Activated CD8-positive, alpha-beta memory T cell treated with anti-CD3 and anti-CD28 coated beads for 1 hour (primary cell): ENCODE measurements at places on chromosomes 3 and 15.

DNA sequence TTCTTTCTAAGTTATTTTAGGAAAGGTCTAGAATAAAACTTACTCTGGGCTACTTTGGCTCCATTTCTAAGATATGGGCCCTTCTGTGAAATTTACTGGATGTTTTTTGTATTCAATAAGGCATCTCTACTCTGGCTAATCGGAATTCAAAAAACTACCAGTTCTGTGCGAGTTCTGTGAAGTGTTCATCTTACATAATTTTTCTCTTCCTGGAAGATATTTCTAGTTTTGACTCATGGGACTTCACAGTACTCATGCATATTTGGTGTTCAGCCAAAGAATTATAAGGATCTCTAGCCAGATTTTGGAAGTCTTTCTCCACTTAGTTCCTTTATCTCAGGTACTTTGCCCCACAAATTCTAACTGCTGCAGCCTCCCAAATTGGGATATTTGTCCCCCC, 46.4 kb upstream of the MBNL1 start:
- DNase-seq, result no peak

GRCh38 chr3:41418961-41419691, 219.8 kb downstream of the CTNNB1 start:
- DNase-seq, result no peak

DNA sequence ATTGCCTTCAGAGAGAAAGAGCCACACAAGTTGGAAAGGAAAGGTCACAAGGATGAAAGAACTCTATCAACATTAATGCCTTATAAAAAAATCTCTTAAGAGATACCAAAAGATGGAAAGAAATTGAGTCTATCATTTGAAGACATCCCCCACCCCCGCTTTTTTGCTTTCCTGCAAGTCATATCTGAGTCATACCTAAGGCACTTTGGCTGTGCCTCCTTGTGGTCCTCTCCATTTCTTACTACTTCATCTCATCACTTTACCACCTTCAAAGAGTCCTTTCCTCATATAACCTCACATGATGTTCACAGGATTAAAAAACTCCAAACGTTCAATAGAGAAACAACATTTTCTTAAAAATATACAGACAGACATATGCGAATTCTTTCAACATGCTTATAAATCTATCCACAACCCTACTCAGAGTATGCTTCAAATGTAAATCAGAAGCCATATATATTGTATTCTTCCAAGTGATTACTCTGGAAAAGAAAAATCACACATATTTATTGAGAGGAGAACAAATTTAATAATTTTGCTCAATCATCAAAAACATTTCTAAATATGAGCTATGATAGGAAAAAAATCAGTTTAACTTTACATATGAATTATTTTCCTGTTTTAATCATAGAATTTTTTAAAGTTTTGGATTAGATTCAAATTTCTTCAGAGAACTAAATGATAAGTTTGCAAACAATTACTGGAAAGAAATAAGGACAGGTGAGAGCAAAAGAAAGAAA, 1003.9 kb upstream of the CFAP20DC start:
- no peak for DNase-seq

DNA sequence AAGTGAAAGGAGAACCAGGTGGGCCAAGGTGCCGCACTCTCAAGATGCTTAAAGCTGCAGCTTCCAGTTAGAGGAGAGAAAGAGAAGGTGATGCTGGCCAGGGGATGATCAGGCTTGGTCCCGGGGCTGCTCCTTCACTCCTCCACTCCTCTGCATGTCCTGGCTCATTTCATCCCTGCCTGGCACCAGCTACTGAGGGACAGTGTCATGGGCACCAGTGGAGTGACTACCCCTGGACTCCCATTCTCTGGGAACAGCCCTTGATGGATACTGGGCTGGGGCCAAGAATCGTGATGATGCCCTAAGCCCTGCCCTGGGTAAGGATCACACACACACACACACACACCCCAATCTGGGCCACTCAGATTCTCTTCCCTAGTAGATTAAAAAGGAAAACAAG, 243.7 kb downstream of the UACA start:
- DNase-seq, result no peak

DNA sequence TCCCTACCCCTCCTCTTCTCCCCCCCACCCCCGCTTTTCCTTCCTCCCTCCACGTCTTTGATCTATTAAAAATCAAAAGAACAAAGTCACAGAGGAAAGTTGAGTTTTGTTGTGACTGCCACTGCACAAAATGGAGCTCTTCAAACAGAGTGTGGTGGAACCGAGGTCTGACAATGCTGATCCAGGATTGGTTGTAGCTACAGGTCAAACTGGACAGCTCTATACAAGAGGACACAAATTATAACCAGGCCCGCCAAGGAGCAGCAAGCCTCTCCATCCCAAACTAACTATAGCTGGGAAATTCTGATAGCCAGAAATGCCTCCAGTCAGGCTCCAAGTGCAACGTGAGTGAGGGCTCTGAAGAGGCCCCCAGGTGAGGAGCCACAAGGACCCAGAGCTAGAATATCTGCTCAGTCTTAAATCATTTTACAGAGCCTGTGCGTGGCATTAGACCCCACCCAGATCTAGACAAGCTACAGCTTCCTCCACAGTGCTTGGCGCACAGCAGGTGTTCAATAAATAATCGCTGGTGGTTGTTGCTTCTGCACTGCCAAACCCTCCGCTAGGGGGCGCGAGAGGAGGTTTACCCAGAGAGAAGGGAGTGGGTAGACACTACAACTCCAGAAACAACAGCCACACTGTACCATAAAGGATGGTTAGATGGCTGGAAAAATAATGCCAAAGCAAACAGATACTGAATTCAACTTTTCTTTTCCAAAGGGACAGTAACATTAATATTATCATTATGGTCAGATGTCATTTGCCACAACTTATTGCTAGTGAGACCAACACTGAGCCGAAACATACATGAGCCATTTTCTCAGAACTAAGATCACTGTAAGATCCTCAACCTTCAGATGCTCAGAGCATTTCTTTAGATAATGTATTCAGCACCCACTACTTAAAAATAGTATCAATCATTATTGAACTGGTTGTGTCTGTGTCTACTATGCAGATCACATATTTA, 44.6 kb downstream of the ZIC4 start:
- DNase-seq, result no peak

DNA sequence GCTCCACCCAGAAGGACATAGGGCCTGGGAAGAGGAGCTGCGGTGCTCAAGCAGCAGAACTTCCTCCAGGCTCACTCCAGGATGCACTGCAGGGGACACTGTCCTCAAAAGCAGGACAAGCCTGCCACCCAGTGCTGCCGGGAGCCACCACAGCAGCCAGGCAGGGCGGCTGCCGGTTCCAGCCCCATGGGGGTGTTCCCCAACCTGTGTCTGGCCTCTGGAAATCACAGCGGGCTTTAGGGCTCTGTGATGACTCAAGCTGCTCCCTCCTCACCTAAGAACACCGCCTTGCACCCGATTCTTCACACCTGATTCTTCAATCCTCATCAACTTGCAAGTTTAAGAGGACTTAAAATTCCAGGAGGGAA, 71.9 kb upstream of the SLC6A11 start:
- no peak for DNase-seq

GRCh38 chr3:184620475-184621119, 59.0 kb downstream of the EPHB3 start:
- DNase-seq, result no peak

DNA sequence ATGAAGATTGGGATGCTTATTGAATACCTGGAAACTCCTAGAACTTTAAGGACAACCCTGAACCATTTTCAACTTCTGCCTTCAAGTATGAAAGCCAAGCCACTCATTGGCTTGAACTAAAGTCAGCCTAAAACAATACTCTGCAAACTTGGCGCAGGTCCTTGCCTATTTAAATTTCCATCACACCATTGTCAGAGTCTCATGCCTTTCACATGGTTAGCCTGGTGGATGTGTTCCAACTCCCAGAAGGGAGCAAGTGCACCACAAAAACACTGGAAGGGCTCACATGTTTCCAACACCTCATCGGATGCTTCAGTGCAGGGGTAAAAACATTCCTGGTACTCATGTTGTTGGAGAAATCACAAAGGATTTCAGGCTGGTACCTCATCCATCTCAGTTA, 511.6 kb upstream of the MDFIC2 start:
- DNase-seq, result no peak

- DNase-seq, result no peak
Observed at GRCh38 chr3:158725348-158726011, 6.8 kb downstream of the RARRES1 start.

- DNase-seq, result peak; percentile 2
Observed at GRCh38 chr15:52529341-52529924, 753 bp upstream of the MYO5A start.

DNA sequence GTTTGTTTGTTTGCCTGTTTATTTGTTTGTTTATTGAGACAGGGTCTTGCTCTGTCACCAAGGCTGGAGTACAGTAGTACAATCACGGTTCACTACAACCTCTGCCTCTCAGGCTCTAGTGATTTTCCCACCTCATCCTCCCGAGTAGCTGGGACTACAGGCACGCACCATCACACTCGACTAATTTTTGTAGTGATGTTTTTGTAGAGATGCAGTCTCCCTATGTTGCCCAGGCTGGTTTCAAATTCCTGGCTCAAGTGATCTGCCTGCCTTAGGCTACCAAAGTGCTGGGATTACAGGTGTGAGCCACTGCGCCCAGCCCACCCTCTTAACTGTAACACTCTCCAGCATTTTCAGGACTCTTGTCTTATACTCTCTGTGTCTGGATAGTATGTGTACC, 26.7 kb downstream of the PLD1 start:
- no peak for DNase-seq

- no peak for DNase-seq
Observed at GRCh38 chr3:127028781-127029657, 46.1 kb downstream of the PLXNA1 start.

DNA sequence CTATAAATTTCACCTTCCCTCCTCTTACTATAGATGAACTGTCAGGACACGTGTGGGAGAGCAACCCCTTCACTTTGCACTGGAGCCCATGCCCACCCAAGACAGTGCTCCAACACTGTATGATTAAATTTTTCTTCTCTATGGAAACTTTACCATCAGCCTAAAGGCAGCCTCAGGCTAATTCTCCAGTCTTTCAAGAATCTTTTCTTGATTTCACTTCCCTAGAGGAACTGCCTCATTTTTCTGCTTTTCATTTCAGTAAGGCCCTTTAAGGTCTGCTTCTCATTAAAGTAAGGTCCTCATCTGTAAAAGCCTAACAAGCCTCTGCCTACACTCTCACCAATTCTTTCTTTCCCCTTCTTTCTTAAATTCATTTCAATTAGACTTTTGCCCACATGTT, 137.3 kb downstream of the KCNMB2 start:
- no peak for DNase-seq

DNA sequence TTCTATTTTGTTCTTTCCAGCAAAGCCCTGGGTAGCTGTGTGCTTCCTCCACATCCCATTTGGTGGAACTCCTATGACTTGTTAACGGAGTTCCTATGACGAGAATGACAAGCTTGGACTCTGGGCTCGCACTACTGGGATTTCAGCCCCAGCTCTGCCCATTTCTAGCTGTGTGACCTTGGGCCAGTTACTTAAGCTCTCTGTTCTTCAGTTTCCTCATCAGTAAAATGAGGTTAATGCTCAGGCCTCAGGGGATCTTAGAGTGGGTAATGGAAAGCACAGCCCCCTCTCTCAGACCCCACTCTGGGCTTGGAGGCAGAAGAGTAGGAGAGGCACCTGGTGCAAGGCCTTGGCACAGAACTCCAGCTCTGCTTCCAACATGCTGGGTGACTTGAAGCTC, 123.1 kb downstream of the SMAD6 start:
- DNase-seq, result no peak

DNA sequence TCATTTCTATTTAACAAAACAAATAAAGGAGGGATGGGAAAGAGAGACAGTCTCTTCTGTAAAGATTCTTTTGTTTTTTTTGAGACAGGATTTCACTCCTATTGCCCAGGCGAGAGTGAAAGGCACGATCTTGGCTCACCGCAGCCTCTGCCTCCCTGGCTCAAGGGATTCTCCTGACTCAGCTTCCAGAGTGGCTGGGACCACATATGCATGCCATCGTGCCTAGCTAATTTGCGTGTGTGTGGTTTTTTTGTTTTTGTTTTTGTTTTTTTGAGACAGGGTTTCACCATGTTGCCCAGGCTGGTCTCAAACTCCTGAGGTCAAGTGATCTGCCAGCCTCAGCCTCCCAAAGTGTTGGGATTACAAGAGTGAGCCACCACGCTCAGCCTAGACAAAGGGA, 23.3 kb downstream of the STAG1 start:
- DNase-seq, result no peak

DNA sequence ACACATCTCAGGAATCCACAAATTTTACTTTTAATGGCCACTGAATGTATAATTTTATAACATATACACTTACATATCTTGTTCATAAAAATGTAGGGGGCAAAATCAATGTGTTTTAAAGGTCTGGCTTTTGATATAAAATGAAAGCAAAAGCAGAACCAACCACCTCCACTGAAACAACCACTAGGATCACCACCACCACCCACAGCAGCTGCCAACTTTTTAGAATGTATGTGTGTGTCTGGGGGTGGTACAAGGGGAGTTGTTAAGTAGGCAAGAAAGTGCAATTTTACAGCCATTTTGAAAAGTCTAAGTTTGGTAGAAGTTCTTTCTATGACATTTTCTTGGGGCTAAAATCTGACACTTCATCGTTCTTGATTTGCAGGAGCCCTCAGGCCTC, 44.0 kb downstream of the OTOL1 start:
- no peak for DNase-seq

- no peak for DNase-seq
Observed at GRCh38 chr3:13927295-13927694, 47.4 kb upstream of the WNT7A start.

DNA sequence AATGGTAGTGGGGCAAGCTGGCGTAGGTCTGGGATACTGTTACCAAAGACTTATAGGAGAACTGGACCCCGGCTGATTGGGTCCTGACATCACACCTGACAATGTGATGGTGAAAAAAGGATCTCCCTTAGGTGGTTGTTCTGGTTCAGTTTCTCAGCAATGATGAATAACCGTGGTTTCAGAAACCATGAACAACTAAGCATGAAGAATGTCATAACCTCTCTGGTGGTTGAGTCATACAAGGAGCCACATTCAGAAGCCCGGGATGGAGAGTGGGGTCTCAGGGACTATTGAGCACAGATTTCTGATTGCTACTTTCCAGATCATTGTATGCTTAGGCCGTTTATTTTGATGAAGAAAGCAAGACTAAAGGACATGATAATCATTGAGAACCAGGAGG, 17.4 kb downstream of the GPR160 start:
- DNase-seq, result no peak

DNA sequence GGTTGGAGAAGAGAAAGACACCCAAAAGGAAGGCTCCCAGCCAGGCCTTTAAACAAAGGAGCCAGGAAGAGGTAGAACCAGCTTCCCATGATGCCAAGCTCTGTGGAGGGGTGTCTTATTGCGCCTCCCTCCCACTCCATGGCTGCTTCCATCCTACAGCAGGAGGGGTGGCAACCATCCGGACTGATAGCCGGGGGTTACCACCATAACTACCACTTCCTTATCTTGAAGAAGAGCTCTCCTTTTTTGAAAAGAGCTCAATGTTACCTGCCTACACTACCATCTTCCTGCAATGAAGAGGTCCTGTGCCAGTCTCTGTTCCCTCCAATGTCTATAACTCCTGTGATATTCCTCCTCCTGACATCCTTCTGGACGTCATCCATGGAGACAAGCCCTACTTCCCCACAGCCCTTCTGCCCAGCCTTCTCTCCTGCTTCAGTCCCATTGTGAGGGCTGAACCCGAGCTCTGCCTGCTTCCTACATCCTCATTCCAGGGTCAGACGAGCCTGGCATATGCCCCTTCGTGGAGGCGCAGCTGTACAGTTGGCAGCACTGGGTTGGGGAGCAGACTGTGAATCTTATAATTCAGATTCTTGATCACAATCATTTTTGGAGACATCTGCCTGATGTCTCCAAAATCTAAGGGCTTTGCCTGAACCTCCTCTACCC, 8.5 kb downstream of the CCDC9B start:
- DNase-seq, result no peak

GRCh38 chr3:126450744-126451143, 24.9 kb downstream of the ZXDC start:
- no peak for DNase-seq
